SK-N-SH treated with all-trans-retinoic acid at 6 μM for 48 hours (cell line): ENCODE measurements at places on chromosomes 6 and 20.

- ATAC-seq = no peak
Measured at GRCh38 chr6:125688138-125688537, 61.3 kb upstream of the HEY2 start.

DNA sequence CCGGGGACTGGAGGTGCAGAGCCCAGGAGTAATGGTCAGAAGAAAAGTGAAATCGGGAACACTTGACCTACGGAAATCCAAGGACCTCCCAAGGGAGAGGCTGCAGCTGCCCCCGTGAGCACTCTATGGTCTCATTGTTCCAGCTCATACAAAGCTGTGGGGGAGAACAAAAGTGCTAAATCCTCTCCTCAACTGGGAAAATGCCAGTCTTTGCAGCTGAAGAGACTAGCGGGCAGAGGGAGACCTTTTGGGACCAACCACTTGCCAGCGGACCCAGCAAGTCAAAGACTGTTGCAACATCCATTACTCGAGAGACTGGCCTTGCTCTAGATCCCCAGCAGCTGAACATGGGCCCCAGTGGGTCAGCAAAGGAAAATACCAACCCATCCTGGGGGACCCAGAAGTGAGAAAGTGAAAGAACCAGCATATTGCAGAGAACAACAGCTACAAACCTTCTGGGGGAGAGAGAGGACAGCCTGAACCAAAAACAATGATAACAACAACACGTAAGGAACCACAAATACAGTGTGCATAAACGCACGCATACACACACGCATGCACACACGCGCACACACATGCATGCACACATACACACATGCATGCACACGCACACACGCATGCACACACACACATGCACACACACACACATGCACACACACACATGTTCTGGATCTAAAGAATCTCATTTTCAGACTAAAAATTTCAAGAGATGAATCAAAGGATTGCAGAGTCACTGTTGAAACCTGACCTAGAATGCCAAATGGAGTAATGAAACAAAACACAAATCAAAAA, 24.7 kb upstream of the ELMO2 start:
- no peak for ATAC-seq

- peak; percentile 73 for ATAC-seq
Measured at GRCh38 chr20:8330785-8331695, 199.0 kb downstream of the PLCB1 start.

DNA sequence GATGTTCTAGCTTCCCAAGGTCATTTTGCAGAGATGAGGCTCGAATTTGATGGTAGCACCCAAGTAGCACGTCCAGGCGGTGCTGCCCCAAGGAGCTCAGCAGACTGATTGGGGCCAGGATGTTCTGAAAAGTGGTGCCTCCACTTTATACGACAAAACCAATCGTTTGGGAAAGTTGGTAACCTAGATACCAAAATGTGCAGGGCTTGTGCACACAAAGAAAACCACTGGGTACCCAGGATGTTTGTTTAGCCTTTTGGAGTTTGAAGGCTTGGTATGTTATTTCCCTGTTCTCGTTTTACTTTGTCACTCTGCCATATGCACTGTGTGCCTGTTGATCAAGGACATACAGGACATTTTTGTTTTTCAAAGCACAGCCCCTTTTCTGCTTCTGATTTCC, 40.7 kb upstream of the PBOV1 start:
- ATAC-seq = no peak

DNA sequence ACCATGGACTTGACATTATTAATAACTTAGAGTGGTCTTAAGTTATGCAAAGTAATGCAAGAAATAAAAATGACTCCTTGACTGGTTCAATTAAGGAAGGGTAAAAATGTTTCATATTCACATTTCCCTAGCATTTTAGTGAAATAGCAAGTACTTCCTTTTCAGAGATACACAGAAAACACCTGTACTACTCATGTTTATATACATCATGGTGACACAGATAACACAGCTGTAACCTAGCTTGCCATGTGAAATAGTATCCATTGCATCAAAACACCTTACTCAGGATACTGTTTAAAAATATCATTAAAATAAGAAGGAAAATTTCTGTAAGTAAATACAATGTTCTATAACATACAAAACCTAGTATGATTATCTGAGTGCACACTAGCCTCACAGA, 102.4 kb downstream of the AHI1 start:
- no peak for ATAC-seq

DNA sequence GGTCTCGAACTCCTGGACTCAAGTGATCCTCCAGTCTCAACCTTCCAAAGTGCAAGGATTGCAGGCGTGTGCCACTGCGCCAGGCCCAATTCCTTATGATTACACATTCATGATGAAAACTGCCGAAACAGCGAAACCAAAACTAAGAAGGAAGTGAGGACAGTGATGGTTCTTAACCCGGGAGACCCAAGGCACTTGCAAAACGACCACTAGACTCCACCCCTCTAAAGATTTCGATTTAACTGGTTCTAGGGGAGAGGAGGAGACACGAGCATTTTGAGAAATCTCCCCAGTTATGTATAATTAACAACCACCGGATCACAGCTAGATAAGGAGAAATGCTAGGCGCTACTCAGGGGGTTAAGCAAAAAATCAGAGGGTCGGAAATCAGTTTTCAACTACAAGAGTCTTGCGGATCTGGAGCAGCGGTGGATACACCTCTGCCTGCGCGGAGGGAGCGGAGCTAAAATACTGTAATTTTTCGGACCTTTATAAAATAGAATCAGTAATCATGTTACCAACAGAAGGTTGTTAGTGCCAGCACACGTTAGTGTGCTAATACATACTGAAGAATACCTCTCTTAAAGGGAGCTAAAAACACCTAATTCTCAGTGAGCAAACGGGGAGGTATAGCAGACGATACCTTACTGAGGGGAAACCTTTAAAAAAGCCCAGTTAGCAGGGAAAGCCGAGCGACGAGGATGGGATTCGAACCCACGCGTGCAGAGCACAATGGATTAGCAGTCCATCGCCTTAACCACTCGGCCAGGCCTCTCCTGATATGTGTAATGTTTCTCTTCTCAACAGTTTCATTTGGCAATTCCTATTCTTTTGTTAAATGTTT, 60.0 kb upstream of the BTN3A2 start:
- ATAC-seq = no peak

- no peak for ATAC-seq
Measured at GRCh38 chr20:41619360-41620100, 1.4 kb upstream of the CHD6 start.

GRCh38 chr6:90471263-90471662, 115.6 kb downstream of the MAP3K7 start:
- no peak for ATAC-seq

- ATAC-seq = no peak
Measured at GRCh38 chr6:108712946-108713345, 135.3 kb upstream of the ARMC2 start.

- no peak for ATAC-seq
Measured at GRCh38 chr6:136763255-136763654, 29.0 kb downstream of the MAP3K5 start.

DNA sequence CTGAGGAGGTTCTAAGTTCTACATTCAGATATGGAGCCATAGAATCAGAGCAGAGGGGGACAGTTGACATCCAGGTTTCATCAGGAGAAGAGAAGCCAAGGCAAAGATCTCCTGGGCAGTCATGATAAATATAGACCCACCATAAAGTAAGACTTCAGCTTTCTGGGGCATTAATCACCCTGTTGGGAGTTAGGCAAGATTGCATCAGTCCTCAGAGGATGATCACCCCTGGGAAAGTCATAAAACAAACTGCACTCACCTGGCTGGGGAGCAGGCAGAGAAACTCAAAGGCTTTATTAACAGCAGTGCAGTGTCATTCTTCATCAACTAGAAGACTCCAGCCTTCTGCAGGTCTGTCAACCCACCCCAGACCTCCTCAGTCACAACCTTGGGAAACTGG, 301.3 kb upstream of the JARID2 start:
- no peak for ATAC-seq
